ENCODE measurements at places on chromosomes 1 and 21. TPM values are rescaled to one million over a fixed set of nuclear protein-coding genes. Genes with fewer than 3 reads are reported as not detected.
A peak's percentile ranks its signal among the peaks of the same experiment; 100 is the strongest.

DNA sequence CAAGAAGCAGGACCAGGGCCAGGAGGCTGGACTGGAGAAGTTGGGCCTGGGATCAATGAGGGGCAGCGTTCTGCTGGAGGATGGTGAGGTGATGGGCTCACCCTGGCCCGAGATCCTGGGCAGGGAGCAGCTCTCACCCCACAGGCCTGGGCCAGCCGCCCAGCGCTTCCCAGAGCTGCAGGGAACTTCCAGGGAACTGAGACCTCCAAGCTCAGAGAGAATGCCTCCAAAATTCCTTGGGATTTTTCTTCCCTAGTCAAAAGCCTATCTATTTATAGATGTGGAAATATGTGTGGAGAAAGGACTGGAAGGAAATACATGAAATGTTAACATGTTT, 121.2 kb downstream of the SPSB1 start:
- peak; percentile 85 for DNase-seq

DNA sequence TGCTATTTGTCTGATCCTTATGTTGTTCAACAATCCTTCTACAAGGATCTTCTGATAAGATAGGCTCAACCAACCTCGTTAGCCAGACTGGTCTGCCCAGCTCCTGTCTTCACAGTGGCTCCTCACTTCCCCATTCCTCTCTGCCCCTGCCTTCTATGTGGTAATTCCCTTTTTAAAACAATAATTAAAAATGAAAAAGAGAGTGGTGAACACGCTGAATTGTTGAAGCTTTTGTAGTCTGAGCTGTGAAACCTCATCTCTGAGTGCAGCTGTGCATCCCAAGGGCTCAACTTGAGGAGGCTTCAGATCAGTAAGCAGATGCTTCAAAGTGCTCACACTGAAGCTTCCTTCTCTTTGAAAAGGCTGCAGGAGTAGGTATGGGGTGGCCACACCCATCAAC, 70.7 kb upstream of the JUN start:
- DNase-seq = no peak

C1orf87 gene
- not detected for total RNA-seq

DNA sequence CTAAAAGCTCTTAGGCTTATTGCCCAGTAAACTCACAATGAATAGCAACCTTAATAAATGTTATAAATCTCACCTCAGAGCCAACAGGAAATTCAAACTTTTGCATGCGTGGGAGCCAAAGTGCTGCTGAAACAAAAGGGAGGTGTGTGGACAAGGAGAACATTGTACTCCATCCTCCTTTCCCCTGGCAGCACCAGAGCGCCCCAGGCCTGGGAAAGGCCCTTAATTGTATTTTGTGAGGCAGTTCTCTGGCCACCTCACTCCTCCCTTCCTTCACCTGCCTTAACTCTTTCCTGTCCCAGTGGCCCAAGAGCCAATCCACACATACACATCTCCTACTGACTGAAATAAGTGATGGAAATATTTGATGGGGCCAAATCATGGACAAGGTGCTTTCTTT, 648.5 kb downstream of the LMO4 start:
- DNase-seq = no peak

GRCh38 chr1:234899041-234899729, 229.5 kb downstream of the TOMM20 start:
- DNase-seq = peak; percentile 79

KANK4 gene
- total RNA-seq = 0.39 TPM

LCE1E gene
- total RNA-seq = not detected

Measured in right cardiac atrium (tissue), 5 donors.